ENCODE measurements at places on chromosomes 12 and 14.
A peak's percentile ranks its signal among the peaks of the same experiment; 100 is the strongest.

GRCh38 chr12:42213954-42214426 is 24.1 kb downstream of the YAF2 start:
- DNase-seq = no peak

- no peak for DNase-seq
These were observed 20.0 kb downstream of the BEST3 start for GRCh38 chr12:69679119-69679518.

DNA sequence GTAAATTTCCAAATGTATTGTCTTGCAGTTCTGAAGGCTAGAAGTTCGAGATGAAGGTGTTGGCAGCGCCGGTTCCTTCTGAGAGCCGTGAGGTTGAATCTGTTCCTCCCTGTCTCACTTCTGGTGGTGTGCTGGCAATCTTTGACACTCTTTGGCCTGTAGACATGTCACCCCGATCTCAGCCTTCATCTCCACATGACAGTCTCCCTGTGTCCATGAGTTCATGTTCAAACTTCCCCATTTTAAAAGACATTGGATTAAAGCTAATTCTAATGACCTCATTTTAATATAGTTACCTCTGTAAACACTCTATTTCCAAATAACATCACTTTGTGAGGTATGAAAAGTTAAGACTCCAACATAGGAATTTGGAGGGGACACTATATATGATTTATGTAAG is 4.1 kb upstream of the RBM19 start:
- DNase-seq = no peak

- no peak for DNase-seq
These were observed 378.5 kb upstream of the MGAT4C start for GRCh38 chr12:86634456-86635410.

DNA sequence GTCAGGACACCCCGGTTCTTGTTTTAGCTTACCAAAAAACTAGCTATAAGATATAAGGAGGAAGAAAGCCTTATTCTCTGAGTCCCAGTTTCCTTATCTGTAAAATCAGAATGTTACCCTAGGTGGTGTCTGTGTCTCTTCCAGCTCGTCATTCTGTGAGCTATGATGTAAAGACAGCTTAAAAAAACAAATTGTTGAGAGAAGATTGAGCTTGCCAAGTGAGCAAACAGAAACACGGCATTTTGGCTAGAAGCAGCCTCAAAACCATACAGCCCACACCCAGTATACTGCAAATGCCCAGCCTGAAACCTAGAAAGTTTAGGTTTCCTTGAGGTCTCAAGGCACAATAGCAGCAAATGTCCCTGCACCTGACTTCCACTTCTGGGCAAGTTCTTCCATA is 151.4 kb downstream of the SSPN start:
- no peak for DNase-seq

DNA sequence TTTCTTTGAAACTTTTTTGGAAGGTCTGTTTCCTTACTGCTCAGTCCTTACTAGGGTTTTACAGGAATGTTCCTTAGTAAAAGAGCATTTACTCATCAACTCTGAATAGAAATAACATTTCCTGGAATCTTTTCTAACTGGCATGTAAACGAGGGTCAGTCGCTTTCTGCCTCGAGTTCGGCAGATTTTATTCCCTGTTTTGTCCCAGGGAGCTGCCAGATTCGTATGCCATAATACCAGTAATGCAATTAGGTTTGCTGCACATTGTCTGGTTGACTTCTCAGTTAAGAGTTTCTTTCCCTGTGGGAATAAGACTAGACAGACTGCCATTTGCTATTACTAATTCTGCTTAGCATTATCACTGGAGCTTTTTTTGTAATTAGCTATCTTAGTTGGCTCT is 91.9 kb downstream of the VRK1 start:
- DNase-seq = no peak

DNA sequence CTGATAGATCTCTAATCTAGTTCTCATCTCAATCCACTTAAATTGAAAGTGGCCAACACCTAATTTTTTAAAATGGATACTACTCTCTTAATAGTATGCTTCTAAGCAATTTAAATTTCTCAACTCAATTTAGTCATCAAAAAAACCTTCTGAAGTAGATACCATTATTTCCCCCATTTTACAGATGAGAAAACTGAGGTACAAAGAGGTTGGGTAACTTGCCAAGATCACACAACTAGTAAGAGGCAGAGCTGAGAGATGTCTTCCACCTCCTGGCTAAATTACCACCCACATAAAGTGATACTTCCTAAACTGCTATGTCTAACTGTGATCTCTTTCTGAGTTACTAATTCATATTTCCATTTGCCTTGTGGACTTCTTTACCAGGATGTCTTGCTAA is 6.6 kb downstream of the EXOC5 start:
- no peak for DNase-seq

- DNase-seq = no peak
These were observed 19.8 kb upstream of the PALS1 start for GRCh38 chr14:67221248-67221981.

DNA sequence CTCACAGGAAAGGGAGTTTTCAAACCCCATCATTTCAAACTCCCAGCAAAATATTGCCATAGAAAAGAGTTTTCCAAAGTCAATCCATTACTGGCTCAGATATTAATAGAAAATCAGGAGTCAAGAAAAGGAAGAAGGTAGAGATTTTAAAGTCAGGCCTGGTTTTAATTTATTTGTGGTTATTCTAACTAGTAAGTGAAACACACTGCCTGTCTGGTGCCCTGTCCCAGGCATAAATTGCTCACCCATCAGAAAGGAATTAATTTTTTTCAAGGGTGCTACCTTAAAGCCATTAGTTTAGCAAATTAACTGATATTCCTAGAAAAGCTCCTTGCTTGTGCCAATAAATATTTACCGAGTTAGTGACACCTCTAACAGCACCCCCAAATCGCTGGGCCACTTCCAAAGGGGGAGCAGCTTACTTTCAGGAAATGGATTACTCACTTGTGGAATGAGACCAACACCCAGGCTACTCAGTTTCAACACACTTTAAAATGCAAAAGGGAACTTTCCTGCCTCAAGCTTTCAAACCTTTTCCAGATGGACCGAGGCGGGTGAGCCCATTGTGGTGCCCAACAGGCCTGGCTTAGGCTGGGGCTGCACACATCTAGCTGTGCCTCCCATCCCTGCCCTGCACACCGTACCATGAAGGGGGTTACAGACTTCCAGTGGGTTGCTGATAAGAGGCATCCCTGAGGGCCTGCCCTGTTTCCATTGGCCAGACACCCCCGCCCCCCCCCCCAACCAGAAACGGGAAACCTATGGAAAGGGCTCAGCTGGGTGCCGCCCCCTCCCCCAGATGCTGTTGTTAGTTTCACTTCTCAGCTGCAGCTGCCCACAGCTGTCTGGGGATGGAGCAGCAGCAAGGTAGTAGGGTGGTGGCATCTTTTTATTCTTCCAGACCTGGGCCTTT is 117.2 kb downstream of the SAMD4A start:
- DNase-seq = no peak

- DNase-seq = peak; percentile 84
These were observed 1.3 kb downstream of the GPR137C start for GRCh38 chr14:52553671-52554575.

DNA sequence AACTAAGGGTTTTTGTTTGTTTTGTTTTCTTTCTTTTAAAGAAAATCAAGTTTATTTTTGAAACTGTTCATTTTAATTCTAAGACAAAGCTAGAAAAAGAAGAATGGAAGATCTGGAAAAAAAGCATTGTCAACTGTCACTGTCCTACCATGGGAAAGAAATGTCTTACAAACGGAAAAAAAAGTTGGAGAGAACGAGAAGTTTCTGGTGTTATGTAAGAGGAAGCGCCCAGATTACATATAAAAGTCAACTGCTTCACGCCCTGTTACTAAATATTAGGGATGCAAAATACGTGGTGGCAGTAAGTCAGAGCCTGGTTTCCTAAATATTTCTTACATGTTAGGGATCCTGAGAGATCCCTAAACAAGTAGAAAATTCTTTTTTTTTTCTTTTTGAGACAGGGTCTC is 14.3 kb upstream of the FBXL14 start:
- DNase-seq = no peak

- no peak for DNase-seq
These were observed 127.8 kb upstream of the PARP11 start for GRCh38 chr12:4001031-4001430.

GRCh38 chr12:105402366-105402765 is 71.9 kb downstream of the C12orf75 start:
- DNase-seq = no peak

- peak; percentile 63 for DNase-seq
These were observed 172.7 kb upstream of the OR4E1 start for GRCh38 chr14:21846227-21846885.

GRCh38 chr14:55514819-55515490 is 65.1 kb upstream of the KTN1 start:
- DNase-seq = no peak

GRCh38 chr14:79383475-79383874 is 827.8 kb downstream of the DIO2 start:
- DNase-seq = no peak

DNA sequence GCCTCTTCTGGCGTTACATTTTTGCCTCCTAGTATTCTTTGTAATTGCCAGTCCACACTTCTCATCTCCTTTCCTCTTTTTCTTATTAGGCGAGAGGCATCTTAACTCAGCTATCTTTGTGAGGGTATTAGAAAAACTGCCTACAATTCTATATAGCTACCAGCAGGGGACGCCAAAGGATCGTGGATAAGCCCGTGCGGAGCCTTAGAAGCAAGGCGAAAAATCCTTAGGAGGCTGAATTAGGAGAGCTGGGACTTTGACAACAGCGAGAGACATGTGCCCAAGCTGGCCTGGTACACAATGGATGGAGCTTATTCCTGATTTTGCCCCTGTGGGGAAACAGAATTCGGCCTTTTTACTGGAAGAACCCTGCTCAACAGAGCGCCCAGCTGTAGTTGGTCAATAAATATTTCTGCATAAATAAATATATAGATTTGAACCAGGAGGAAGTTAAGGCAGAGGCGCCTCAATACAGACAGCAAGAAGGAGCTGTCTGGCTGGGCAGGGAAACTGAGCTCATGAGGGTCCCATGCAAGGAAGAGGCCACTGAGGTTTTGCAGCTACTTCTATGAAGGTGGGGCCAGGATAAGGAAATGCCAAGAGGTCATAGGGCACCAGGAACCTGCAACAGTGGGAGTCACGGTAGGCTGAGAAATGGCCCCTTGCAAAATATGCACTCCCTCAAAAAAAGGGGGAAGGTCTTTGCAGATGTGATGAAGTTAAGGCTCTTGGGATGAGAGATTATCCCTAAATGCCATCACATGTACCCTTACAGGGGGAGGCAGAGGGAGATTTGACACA is 14.6 kb upstream of the RBM19 start:
- peak; percentile 9 for DNase-seq

- DNase-seq = no peak
These were observed 18.6 kb downstream of the DUSP6 start for GRCh38 chr12:89333564-89334252.

DNA sequence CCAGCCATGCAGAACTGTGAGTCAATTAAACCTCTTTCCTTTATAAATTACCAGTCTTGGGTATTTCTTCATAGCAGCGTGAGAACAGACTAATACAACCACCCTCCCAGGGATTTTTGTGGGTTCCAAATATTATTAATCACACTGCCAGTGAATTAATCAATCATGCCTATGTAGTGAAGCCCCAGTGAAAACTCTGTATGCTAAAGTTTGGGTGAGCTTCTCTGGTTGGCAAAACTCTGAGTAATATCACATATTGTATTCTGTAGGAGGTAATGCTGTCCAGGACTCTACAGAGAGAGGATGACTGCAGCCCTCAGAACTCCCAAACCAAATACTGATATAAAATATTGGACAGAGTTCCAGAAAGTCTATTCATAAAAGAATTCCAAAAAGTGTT is 216.9 kb downstream of the RPAP3 start:
- DNase-seq = no peak

GRCh38 chr14:56885825-56886224 is 75.5 kb upstream of the OTX2 start:
- no peak for DNase-seq

DNA sequence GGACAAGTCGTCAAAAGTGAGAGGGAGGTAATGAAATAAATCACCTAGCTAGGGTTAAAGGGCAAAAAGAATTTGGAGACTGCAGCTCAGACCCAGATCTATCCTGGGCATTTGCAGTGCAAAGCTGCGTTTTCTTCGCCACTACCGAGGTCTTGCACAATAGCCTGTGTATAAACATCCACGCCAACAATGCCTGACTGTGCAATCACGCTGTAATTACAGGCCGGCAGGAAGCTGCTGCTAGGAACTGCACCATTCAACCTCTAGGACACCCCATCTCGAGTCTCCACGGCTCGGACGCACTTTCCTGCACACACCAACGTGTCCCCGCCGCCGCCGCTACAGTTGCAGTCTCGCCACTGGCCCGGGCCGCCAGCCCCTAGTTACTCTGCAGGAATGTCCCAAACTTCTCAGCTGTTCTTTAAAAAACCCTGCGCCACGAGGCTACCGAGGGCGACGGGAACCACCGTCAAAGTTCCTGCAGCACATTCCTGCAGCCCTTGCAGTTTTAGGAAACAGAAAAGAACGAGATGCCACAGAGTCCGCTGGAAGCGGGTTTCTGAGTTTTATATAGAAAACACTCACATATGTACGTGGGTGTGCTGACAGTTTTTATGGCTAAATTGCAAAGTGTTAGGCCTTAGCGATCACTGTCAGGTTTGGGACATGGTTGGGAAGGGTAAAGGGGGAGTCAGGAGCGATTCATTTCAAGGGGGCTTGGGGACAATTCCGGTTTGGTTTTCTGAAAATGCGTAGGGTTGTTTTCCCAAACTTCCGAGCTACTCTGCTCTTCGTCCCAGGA is 65.6 kb upstream of the PTGR2 start:
- peak; percentile 55 for DNase-seq

GRCh38 chr12:115964626-115965025 is 312.9 kb downstream of the MED13L start:
- no peak for DNase-seq

- DNase-seq = no peak
These were observed 180.4 kb upstream of the FKBP4 start for GRCh38 chr12:2614341-2614740.

- DNase-seq = no peak
These were observed 68.7 kb upstream of the HMGA2 start for GRCh38 chr12:65755596-65755978.

DNA sequence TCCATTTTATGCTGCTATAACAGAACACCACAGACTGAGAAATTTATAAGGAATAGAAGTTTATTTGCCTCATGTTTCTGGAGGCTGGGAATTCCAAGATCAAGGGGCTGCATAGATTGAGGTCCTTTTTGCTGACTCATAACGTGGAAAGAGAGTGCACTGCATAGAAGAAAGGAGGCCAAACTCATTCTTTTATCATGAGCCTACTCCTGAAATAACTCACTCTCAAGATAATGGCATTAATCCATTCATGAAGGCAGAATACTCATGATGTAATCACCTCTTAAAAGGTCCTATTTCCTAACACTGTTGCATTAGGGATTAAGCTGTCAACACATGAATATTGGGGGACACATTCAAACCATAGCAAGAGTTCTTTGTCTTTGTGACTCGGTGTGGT is 60.0 kb upstream of the FBXO33 start:
- DNase-seq = no peak

GRCh38 chr14:68106905-68107304 is 287.3 kb downstream of the RAD51B start:
- DNase-seq = no peak

All from T-helper 9 cell (primary cell).